Fibroblast of skin of right biceps (primary cell): ENCODE measurements at places on chromosomes 12 and 14.
A peak's percentile ranks its signal among the peaks of the same experiment; 100 is the strongest.

- peak; percentile 82 for DNase-seq
These were observed at the start of gene SFSWAP for GRCh38 chr12:131710464-131711457. Gene SFSWAP (plus strand): TSS chr12:131711090. CDS start chr12:131711230, 140 bp downstream.

DNA sequence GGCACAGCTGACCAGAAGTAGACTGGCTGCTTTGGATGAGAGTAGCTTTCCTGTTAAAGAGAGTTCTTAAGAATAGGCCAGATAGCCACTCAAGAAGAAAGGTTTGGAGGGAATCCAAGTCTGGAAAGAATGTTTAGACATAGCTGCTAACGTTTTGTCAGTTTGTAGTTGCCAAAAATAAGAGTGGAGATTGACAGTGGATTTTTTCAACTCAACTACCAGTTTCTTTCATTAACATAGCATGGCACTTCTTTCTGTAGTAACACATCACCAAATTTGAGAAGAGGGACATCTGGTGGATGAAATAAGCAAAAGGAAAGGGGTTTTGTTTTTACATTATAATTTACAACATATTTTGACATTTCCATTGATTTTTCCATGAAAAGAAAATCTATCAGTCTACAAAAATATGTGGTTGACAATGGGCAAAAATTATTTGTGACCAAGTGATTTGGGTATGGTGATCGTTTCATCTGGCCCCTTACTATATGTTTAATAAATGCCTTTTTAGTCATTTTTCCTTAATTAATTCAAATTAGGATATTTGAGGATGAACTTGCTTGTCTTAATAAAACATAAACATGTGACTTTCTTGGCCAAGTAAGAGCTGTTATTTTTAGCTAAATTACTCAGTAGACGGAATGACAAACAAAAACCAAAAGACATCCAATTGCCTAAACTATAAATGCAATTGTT lies 71.1 kb downstream of the PTPRR start:
- DNase-seq: peak; percentile 54

GRCh38 chr12:49979016-49979586 lies 6.4 kb downstream of the AQP6 start:
- no peak for DNase-seq

DNA sequence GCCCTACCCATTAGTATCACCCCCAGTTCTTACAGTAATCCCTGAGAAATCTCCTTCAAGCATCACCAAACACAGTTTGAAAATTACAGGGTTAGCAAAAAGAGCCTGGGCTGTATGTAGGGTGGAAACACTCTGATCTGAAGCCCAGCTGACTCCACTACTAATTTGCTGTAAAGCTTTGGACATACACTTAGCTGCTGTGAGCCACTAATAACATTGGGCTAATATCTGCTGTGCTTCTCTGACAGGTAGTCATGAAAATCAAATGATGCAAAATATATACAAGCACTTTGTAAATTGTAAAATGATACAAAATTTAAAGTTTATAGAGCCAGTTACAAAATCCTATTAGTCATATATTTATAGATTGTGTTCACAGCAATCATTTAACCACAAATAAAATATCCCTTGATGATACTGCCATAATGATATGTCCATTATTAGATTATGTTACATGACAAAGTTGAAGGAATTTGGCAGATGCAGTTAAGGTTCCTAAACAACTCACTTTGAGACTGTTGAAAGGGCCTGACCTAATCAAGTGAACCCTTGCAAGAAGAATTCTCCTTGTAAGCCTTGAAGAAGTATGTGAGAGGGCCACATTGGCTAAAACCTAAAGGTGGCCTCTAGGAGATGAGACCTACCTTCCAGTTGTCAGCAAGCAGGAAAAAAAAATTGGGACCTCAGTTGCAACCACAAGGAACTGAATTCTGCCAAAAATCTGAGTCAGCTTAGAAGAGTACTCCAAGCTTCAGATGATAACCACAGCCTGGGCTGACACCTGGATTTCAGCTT lies 19.0 kb downstream of the TWF1 start:
- DNase-seq: peak; percentile 18

GRCh38 chr14:47276931-47277330 lies 398.5 kb downstream of the MDGA2 start:
- no peak for DNase-seq

DNA sequence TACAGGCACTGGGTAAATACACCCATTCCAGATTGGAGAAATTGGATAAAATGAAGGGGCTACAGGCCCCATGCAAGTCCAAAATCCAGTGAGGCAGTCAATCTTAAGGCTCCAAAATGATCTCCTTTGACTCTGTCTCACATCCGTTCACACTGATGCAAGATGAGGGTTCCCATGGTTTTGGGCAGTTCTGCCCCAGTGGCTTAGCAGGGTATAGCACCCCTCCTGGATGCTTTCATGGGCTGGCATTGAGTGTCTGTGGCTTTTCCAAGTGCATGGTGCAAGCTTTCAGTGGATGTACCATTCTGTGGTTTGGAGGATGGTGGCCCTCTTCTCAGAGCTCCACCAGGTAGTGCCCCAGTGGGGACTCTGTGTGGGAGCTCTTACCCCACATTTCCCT lies 427.2 kb downstream of the TRHDE start:
- DNase-seq: no peak

DNA sequence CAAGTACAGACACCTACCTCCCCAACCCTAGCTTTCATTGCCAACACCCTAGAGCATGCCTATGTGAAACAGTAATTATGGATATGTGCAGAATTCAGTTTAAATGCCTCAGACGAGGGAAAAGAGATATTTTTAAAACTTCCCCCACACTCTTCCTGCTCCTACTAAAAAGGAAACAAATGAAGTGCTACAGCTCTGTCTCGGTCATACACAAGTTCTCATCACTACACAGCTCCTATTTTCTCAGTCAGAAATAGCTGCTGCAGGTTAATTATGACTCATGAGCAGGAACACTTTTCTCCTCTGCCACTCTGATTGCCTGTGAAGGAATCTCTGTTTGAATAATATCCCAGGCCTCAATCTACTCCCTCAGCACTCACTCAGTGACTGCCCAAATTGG lies 703.6 kb upstream of the FLRT2 start:
- peak; percentile 10 for DNase-seq

DNA sequence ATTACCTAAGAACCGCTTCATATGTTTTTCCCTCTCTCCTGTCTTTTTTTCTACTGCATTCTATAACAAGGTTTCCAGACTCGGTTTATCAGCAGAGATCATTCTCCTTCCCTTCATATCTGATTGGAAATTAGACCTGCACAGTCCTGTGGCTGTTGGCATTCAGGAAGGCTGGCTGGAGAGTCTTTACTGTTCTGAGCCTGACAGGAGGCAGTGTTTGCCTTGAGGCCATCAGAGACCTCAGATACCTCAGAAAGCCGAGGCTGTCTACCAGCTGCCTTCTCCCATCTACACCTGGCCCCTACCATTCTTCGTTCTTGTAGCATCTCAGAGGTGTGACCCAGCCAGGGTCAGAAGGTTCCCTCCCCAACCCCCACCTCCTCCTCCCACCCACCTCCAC lies 182.0 kb downstream of the CAND1 start:
- no peak for DNase-seq

- no peak for DNase-seq
These were observed 35.4 kb upstream of the DIO3 start for GRCh38 chr14:101525640-101526527.

GRCh38 chr14:92397953-92398564 lies 75.1 kb downstream of the SLC24A4 start:
- DNase-seq: no peak

- no peak for DNase-seq
These were observed 592.7 kb downstream of the ETNK1 start for GRCh38 chr12:23217667-23218066.

DNA sequence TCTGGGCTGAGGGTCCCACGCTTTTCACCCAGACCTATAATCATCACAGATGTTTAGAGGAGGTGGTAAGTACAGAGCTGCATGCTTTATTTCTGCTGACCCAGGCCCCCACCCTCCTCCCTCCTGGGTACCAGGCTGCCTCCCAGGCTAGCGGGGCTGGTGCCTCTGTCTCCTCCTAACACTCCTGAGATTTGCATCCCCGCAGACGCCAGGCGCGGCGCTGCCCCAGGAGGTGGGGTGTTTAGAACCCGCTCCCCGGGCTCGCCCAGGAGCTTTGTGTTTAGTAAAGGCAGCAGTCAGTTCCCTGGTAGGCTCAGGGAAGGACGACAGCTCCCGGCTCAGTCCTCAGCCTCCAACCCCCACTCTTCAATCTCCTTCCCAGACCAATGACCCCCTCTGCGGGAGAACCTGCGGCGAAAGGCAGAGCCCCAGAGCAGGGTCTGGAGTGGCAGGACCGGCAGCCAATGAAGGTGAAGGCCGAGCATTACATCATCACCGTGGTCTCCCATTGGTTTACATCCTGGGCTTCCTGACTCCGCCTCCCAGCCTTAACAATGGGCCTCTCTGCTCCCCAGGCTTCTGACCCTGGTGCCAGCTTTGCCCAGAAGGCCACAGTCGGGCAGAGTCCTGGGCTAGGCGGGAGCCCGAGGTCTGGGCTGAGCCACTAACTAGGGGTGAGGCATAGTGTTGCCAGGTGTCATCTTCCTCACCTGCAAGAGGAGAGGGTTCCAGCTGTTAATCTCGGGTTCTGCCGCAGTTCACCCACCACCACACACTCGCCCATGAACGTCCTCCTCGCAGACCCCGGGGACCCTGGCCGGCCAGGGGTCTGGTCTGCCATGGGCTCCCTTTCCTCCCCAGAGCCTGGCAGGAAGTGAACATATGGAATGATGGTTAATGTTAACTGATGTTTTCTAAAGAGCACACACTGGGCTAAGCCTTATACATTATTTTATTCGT lies 57.5 kb downstream of the CALM1 start:
- DNase-seq: peak; percentile 88

- peak; percentile 36 for DNase-seq
These were observed 12.3 kb downstream of the METTL3 start for GRCh38 chr14:21498540-21499526.

- peak; percentile 47 for DNase-seq
These were observed 171.2 kb downstream of the CEP128 start for GRCh38 chr14:80770114-80770908.

GRCh38 chr12:94644141-94644979 lies 6.0 kb downstream of the TMCC3 start:
- peak; percentile 68 for DNase-seq

DNA sequence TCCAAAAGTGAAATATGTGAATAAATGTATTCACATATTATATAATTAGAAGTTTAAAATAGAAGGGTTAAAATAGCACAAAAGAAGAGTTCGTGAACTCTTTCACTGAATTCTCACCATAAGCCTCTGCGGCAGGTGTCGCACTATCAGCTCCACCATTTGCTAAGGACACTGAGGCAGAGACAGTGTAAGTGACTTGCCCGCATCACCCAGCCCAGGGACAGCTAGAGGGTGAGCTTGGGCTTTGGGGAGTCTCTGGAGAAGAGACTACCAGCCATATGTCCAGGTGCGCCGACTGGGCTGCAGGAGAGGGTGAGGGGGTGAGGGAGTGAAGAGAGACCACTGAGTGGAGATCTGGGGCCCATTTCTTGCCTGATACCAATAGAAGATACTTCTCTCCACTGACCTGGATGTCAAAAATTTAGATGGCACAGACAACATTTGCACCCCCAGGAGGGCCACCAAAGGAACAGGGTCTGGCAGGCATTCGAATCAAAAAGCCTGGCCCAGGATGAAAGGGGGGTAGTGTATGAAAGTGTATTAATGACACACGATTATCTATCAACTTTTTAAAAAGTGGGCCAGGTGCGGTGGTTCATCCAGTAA lies 28.5 kb downstream of the FAIM2 start:
- no peak for DNase-seq

- no peak for DNase-seq
These were observed 88.9 kb downstream of the MSRB3 start for GRCh38 chr12:65367396-65367795.

GRCh38 chr12:128755566-128755965 lies 68.2 kb downstream of the SLC15A4 start:
- no peak for DNase-seq

DNA sequence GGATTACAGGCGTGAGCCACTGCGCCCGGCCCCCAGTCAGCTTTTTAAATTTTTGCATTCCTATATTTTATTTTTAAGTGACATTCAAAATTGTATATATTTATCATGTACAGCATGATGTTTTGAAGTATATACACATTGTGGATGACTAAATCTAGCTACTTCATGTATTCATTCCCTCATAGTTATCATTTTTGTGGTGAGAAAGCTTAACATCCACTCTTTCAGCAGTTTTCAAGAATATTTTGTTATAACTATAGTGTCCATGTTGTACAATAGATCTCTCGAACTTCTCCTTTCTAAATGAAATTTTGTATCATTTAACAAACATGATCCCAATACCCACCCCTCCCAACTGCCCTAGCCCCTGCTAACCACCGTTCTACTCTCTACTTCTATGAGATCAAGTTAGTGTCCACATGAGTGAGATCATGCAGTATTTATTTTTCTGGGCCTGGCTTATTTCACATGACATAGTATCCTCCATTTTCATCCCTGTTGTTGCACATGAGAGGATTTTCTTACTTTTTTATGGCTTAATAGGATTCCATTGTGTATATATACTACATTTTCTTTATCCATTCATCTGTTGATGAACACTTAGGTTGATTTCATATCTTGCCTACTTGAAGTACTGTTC lies 8.8 kb upstream of the HEBP1 start:
- peak; percentile 48 for DNase-seq

- peak; percentile 38 for DNase-seq
These were observed 209.8 kb upstream of the FLRT2 start for GRCh38 chr14:85319998-85320630.

DNA sequence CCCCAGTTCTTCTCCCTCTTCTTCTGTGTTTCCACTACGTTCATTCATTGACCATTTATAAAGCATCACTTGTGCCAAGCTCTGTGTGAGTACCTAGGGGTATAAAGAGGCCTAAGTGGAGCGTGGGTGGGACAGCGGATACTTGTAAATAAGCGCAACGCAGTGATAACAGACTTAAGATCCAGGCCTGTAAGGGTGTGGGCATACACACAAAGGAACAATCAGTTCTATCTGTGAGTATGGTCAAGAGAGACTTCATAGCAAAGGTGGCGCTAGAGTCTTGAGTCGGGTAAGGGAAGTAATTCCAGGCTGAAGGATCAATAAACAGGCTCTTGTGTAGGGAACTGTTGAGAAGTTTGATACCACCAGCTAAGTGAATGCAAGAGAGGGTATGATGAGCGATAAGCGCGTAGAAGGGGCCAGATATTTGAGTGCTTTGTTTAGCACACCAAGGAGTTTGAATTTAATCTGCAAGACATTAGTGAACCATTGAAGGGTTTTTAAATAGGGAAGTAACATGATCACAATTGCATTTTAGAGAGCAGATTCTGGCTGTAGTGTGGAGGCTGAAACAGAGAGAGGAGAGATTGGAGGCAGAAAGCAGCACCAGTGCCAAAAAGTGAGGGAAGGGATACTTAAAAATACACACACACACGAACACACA lies 1.0 kb upstream of the GXYLT1 start:
- no peak for DNase-seq
